ENCODE measurements at places on chromosomes 1 and 21.

- no peak for DNase-seq
These were observed 75.5 kb downstream of the LRRC7 start for GRCh38 chr1:69643266-69643665.

- DNase-seq = no peak
These were observed 18.0 kb upstream of the ST3GAL3 start for GRCh38 chr1:43689289-43689688.

GRCh38 chr1:113456967-113457366 lies 66.7 kb downstream of the MAGI3 start:
- no peak for DNase-seq

DNA sequence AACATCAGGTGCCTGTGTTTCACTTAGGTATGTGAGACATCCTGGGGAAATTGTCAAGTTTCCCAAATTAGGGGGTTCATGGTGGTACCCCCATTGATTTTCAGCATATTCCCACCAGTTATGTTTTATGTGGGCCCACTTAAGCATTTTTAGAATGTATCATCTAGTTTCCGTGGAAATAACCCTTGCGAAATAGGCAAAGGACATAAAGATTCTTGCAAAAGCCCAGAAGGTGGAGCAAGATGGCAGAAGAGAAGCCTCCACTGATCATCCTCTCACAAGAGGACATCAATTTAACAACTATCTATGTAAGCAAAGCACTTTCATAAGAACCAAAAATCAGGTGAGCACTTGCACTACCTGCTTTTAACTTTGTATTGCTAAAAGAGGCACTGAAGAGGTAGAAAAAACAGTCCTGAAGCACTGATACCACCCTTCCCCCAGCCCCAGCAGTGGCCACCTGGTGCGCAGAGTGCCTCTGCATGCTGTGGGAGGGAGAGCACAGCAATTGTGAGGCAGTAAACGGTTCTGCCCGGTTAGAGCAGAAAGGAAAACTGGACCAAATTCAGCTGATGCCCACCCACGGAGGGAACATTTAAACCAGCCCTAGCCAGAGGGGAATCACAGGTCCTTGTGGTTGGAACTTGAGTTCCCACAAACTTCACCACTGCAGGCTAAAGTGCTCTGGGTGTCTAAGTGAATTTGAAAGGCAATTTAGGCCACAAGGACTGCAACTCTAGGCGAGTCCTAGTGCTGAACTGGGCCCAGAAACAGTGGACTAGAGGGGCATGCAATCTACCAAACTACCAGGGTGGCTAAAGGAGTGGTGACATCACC lies 23.2 kb downstream of the MCOLN2 start:
- DNase-seq = no peak

- DNase-seq = no peak
These were observed 167.5 kb downstream of the CLIC6 start for GRCh38 chr21:34836103-34836932.

DNA sequence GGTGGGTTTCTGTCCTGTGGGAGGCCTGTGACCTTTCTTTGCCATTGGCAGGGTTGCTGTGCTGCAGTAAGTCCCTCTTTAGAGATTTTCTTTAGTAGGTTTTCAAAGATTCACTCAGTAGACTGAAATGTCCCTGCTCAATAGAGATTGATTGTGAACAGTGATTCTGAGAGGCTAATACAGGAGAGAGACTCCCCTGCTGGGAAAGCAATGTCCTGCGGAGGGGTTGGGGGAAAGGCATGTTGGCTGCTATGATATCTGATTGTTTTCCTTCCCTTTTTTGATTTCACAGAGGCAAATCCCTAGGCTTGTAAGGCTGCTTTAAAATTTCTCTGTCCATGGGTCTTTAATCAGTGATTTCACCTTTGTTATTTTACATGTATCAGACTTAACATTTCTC lies 589.9 kb downstream of the ADGRL2 start:
- DNase-seq = no peak

- peak; percentile 32 for DNase-seq
These were observed 10.6 kb downstream of the GFI1 start for GRCh38 chr1:92476071-92476631.

- no peak for DNase-seq
These were observed 92.1 kb upstream of the SLC44A3 start for GRCh38 chr1:94727846-94728715.

- DNase-seq = no peak
These were observed 334.8 kb downstream of the RPS6KC1 start for GRCh38 chr1:213385806-213386324.

- DNase-seq = no peak
These were observed 42.8 kb downstream of the SHCBP1L start for GRCh38 chr1:182910143-182910542.

DNA sequence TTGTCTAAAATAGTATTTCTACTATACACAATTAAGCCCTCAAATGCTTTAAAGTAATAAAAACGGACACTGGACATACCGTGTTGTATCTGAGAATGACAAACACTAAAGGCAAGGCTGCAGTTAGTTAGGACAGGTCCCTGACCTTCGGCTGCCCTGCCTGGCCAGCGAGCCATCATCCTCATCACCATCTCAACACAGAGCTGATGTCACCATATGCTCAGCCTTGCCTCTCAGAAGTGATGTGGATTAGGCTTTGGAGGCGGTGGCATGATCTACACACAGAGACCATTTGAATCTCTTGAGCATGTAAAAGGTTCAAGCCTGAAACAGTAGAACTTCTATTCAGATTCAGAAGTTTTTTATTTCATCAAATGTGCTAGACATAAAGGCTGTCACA lies 244.7 kb downstream of the SDCCAG8 start:
- no peak for DNase-seq

DNA sequence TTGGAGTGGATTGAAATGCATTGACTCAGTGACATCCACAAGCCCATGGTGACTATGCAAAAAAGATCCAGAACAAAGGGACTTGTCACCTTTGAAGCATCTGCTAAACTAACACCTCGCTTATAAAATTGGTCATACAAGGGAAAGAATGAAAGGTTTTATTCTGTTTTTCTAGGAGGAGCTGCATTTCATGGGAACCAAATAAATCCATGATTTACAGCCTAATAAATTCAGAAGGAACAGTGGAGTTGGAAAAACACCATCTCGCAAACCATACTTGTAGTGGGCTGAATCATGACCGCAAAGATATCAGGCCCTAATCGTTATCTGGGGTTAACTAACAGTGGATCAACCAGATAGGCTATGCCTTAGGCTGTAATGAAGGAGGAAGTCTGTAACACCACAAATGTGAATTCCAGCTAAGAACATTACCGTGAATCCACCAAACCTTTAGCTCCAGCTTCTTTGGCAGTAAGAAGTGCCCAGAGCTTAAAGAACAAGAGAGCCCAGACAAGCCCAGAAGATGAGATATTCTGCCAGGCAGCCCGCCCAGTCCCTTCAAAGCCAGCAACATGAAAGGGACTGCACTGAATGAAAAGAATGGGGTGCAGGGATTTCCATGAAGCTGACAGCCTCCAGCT lies 27.4 kb downstream of the RSPH1 start:
- no peak for DNase-seq

GRCh38 chr1:218613105-218613504 lies 268.0 kb downstream of the TGFB2 start:
- DNase-seq = no peak

All from naive thymus-derived CD8-positive, alpha-beta T cell (primary cell).